ENCODE measurements at places on chromosomes 3 and 15.

DNA sequence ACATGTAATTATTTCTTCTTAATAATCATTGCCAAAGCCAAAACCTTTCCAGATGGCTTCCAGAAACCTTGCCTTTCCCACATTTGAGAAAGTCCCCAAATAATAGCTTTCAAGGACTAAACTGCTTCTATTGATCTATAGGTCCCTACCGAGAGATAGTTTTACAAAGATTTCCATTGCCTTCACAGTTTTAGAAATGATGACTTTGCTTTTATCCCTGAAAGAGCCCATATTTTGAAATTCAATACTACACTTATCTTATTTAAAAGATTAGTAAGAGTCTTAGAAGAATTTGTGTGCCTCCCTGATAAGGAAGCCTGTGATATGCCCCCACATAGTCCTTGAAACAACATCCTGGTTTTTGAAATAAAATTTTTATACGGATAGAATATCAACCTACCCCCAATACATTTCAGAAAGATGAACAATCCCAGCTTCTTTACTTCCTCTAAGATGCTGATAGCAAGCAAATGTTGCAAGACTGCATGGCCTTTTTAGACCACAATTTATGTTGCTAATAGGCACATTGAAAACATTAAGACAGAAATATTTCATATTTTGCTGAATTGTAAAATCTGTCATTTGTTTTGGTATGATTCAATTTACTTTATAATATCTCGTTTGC lies 146.3 kb downstream of the TMCO5A start:
- no peak for DNase-seq

- DNase-seq, result no peak
These were observed 20.1 kb downstream of the FBXO22 start for GRCh38 chr15:75923756-75924155.

DNA sequence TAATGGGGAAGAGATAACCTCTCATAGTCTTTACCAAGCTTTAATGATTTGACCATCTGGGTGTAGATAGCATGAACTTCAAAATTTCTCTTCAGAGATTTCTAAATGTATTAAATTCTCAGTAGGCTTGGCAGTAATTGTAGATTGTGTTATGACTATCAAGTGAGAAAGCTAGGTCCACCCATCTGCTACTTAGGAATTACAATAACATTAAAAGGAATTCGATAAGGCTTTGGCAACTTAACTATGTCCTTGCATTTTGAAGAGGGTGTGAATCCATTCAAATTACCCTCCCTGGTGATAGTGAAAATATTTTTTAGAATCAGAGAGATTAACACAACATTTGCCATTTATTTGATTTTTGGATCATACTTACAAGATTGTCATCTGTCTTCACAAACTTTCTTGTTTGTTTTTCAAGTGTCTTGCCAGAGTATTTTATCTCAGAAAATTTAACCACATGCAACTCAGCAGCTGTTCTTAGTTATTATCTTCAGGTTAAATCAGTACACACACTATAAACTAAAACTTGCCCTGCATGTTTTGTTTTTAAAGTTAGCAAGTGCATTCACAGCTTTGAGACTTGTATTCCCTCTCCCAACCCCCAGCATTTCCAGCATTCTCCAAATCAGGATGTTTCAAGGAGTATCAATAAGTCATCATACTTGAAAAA lies 69.6 kb upstream of the COL8A1 start:
- DNase-seq, result peak; percentile 29

- DNase-seq, result no peak
These were observed 14.1 kb downstream of the TMEM207 start for GRCh38 chr3:190435618-190436017.

- DNase-seq, result no peak
These were observed 297.7 kb upstream of the TMCO5A start for GRCh38 chr15:37636736-37637135.

DNA sequence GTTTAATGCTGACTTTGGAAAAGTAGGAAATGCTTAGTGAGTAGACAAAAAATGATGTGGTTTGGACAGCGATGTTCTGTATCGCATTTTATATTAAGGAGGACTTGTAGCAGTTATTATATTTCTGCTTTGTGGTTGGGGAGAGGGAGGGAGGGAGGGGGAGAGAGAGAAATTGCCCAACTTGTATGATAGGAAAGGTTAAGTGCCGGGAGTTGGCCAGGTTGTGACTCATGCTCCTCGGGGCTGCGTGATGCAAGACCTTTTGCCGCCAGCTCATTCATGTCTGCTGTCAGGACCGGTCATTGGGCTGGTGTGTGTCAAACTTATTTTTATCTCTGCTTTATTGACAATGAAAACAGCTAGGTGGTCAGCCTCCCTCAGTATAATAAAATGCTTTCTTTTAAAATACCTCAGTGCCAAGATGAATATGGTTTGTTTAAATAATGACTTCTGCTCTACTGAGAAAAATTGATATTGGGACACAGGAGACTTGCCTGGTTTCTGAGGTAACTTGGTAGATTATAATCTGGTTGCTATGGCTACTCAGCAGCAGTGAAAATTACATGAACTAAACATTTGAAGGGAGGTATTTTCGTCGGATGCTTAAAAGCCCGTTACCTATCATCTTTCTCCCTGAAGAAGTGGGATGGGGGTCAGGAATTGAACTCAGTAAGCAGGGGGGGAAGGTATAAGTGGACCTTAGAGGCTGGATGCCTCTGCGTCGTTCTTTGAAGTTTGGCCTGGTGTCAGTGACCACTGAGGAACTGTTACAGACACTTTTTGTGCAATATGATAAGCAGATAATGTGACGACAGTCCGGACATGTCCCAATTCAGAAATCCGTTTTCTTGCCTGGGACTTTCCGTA lies 90.7 kb downstream of the FNDC3B start:
- peak; percentile 94 for DNase-seq

GRCh38 chr3:112132554-112132953 lies 494 bp downstream of the GCSAM start:
- no peak for DNase-seq

DNA sequence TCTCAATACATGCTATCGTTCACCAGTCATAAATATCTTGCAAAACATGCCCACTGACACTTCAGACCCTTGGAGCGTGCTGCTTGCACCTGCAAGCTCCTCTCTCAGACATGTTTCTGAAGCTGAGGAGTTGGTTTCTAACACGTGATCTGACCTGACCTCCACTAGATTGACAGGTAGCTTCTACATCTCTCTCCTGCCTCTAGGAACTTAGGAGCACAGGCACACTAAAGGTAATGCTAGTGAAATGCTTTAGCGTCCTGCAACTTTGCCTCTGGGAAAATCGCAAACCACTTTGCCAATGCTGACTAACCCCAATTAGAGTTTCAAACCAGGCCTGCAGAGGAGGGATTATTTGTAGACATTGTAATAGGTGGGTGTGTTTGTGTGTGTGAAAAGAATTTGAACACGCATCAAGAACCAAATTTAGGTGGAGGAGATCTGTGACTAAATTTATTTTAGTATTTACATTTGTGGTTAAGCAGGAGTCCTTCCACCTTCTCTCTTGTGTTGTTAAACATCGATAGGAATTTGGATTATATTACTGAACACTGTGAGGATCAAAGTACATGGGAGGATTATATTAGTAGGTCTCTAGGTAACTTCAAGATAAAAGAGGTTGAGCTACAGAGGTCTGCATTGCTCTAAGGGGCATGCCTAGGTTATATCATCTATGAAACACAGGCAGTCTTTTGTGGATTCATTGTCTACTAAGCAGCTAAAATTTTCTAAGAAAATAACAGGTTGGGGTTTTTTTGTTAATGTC lies 86.7 kb upstream of the ZBED2 start:
- no peak for DNase-seq

DNA sequence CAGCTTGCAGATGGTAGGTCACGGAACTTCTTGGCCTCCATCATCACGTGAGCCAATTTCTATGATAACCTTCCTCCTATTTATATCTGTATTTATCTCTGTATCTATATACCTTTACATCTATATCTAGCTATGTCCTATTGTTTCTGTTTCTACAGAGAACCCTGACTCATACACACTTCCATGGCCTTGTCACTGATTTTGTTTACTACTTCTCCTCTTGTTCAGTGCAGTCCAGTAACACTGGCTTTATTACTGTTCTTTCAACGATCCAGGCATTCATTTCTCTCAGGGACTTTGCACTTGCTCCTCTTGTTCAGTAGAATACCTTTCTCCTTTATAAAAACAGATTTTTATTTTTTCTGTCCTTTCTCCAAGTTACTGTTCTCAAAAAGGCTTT lies 937.0 kb upstream of the ALCAM start:
- DNase-seq, result no peak

- no peak for DNase-seq
These were observed 101.7 kb downstream of the ETFA start for GRCh38 chr15:76209523-76209922.

GRCh38 chr3:113649174-113649845 lies 47.1 kb downstream of the USF3 start:
- DNase-seq, result no peak

DNA sequence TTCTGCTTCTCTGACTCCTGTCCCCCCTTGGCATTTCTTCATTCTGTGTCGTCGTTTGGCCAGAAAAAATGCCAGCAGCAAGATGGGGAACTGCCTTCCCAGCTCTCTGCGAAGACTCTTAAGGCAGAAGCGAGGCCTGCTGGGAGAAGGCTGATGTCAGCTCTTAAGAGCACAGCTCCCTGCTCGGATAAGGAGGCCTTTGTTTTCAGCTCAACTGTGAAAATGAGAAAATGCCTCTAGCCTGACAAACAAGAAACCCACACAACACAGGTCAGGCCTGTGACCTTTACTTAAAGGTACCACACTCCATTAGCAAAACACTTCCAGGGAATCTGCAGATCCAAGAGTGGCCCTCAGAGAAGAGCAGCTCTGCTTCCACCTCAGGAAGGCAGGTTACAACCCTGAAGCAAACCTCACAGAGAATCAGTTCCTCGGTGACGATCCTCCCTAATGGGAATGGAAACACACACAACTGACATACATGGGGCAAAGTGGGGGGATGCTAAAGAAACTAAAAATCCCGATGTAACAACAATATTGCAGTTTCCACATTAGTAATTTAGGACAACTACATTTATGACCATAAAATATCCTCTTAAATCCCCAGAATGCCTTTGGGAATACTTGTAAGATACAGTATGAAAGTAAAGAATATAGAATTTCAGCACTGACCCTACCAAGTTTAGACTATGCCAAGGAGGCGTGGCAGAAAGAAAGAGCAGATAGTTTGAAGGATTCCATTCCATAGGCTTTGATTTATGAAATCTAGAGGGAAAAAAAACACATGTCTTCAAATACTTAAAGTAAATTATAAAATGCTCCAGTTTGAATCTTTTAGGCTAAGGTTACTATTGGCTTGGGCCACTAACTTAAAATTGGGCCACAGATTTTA lies 52.1 kb downstream of the VGLL4 start:
- peak; percentile 70 for DNase-seq

DNA sequence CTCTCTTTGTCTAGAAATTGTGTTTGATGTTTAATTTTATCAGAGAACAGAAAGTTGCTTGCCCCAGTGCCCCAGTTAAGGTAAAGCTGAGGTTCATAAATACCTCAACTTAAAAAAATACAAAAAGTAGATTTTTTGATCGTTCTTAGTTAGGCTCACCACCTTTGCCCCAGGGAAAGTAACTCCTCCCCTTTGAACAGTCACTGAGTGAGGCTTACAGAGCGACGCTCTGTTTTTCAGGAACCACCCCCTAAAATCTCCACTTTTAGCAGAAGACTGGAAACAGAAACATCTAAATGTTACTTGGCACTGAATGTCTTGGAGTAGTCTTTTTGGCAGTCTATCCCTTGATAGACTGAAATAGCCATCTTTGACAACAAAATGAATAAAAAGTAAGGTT lies 24.9 kb downstream of the BLM start:
- no peak for DNase-seq

- DNase-seq, result no peak
These were observed 6.4 kb downstream of the MYL3 start for GRCh38 chr3:46856576-46857471.

DNA sequence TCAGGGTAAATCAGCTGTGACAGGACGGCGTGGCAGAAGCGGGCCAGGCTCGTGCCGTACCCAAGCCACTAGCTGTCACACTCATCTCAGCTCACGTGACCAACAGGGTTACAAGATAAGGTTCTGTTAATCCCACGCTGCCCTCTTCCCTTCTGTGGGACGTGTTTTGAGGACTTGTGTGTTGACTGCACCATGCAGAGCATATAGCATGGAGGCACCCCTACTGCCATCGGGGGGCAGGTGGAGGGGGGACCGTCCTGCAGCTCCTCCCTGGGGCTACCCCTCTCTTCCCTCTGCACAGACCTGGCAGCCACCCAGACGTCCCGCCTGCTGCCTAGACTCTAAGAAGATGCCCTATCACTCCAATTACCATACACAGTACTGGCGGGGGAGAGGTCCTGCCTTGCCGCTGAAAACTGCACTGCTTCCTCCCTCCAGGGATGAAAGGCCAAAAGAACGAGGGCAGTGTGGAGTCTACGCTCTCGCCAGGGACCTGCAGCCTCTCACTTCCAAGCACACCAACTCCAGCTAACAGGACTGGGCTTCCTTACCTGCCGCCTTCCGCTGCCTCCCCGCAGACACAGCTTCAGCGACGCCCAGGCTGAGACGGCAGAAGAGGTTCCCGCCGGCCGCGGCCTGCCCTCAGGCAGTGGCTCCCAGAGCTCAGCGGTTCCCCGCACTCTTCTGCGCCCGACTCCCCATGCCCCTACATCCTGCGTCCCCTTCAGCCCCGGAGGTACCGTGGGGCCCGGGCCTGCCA lies at the start of gene TNK2:
TSS of gene TNK2 (minus strand) at position 618 of the 760 bp plus-strand sequence. CDS start 19,963 bp downstream, outside the sequence.
- DNase-seq, result no peak

- peak; percentile 42 for DNase-seq
These were observed at the start of gene DNAJA4 for GRCh38 chr15:78264304-78265136. Gene DNAJA4, plus strand, starts transcription at chr15:78264562. Its CDS starts 202 bp downstream, at chr15:78264764.

- no peak for DNase-seq
These were observed 14.6 kb downstream of the NUDT16 start for GRCh38 chr3:131396170-131396569.

DNA sequence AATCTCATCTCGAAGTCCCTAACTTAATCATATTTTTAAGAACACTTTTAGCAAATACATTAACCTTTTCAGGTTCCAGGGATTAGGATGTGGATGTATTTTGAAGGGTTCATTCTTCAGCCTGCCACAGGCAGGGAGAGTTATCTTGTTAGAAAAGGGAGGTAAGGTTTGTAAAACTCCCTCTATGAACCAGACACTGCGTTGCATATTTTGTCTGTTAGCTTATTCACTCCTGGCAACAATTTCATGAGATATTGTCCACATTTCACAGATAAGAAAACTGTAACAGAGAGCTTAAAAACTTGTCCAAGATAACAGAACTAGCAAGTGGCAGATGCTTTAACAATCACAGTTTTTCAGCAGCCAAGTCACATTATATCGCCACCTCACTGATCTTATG lies 155.4 kb downstream of the DIPK2A start:
- DNase-seq, result no peak

- no peak for DNase-seq
These were observed 2.8 kb upstream of the CCDC80 start for GRCh38 chr3:112643621-112644240.

Measured in endothelial cell of umbilical vein (primary cell).